ENCODE measurements at places on chromosomes 11 and 22.
A peak's percentile ranks its signal among the peaks of the same experiment; 100 is the strongest.

DNA sequence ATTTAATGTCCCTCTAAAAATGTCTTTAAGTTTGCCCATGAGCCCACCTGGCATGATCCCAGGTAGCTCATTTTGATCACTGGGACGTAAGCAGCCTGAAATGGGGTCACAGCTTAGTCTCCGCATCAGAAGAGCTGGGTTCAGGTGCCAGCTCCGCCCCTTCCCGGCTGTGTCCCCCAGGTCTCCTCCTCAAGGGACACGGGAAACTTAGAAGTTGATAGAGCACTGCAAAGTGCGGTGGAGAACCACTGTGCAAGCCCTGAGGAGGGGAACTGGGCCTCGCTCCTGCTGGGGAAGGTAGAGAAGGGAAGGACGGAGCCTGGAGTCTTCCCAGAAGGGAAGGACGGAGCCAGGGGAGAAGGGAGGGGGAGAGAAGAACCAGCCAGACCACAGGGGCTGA is 7.7 kb downstream of the TOM1 start:
- DNase-seq: no peak

GRCh38 chr22:37020192-37020479 is 594 bp downstream of the MPST start:
- DNase-seq: peak; percentile 44

DNA sequence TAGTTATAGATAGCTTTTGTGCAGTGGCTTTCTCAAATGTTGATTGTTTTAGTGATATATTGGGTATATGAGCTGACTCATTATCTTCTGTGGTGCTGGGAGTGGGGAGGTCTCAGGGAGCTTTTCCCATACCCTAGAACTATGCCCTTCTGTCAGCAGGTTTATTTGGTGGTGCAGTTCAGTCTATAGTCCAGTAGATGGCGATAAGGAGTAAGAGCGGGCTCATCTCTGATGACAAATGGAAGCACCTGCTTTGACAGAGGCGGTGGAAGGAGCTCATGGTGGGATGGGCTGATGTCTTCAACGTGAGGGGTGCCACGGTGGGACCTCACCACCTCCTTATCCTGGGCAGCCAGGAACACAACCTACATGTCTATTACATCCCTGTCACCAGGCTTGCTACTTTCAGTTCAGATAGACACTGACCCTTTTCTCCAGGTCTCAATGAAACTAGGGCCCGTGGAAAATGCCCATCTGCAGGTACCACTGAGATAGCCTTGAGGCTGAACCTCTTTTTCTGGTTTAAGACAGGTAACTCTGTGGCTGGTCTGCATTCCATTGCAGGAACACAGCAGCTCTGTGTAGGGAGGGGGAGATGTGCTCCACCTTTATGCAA is 13.0 kb upstream of the OR6A2 start:
- peak; percentile 64 for DNase-seq

GRCh38 chr11:74535371-74536160 is 42.0 kb upstream of the LIPT2 start:
- DNase-seq: no peak

- no peak for DNase-seq
Observed at GRCh38 chr11:95923439-95923727, 524 bp downstream of the MTMR2 start.

DNA sequence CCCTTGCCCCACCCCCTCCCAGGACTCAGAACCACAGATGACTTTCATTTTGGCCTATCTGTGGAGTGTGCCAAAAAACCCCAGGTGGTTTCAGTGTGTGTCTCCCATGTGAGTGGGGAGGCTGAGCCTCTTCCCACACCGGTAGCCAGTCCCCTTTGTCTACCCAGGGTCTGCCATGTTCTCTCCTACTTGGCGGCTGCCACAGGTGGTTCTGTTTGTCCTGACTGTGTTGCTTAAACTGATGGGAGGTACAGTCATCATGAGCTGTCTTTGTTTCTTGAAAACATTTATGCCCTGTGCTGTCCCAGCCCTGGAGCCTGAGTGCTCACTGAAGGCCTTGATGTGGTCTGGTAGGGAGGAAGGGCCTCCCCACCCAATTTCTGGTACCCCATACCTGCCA is 39.7 kb upstream of the SUSD2 start:
- no peak for DNase-seq

- DNase-seq: no peak
Observed at GRCh38 chr22:28808716-28809355, 8.5 kb upstream of the XBP1 start.

- peak; percentile 60 for DNase-seq
Observed at GRCh38 chr11:6415797-6416196, 3.1 kb downstream of the APBB1 start.

- no peak for DNase-seq
Observed at GRCh38 chr11:13859892-13860291, 102.6 kb upstream of the SPON1 start.

GRCh38 chr22:50267591-50268390 is 2.4 kb downstream of the MAPK11 start:
- DNase-seq: peak; percentile 56

DNA sequence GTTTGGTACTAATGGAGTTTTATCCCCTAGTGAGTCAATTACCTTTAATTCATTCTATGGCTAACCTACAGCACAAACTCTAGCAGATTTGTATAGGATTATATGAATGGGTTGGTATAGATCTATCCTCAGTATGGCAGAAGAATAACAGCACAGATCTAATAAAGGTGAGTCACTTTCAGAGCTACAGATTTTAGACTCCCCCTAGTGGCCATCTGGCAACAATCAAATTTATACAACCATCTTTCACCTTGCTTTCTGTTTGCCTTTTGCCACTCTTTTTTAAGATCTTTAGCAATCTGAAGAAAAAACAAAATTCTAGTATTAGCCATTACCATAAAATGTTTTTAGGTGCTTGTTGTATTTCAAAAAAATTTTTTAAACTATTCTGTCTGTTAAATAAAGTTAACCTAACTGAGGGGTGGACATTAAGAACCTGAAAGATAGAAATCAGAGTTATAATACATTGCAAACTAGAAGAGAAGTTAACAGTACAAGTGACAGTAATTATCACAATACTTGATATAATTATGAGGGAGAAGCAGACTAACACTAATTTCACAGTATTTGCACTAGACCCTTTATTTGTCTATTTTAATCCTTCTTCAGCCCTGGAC is 25.8 kb downstream of the DDIAS start:
- DNase-seq: peak; percentile 80

- DNase-seq: no peak
Observed at GRCh38 chr11:33656768-33657167, 43.9 kb downstream of the C11orf91 start.

DNA sequence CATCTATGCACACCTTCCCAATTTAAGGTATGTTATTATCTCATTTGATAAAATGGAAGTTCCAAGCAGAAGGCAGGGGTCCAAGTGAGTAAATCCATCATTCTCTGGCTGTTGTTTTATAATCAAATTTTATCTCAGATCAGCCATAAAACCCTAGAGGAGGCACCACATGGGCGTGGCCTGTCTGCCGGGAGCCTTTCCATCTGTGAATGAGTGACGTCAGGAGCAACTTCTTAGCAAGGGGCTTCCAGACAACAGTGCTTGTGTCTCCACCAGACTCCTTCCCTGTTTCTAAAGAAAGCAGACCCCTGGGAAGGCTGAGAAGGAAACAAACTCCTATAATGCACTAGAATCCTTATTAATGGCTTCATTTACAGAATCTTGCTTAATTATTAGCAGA is 13.5 kb downstream of the SEZ6L start:
- DNase-seq: no peak

DNA sequence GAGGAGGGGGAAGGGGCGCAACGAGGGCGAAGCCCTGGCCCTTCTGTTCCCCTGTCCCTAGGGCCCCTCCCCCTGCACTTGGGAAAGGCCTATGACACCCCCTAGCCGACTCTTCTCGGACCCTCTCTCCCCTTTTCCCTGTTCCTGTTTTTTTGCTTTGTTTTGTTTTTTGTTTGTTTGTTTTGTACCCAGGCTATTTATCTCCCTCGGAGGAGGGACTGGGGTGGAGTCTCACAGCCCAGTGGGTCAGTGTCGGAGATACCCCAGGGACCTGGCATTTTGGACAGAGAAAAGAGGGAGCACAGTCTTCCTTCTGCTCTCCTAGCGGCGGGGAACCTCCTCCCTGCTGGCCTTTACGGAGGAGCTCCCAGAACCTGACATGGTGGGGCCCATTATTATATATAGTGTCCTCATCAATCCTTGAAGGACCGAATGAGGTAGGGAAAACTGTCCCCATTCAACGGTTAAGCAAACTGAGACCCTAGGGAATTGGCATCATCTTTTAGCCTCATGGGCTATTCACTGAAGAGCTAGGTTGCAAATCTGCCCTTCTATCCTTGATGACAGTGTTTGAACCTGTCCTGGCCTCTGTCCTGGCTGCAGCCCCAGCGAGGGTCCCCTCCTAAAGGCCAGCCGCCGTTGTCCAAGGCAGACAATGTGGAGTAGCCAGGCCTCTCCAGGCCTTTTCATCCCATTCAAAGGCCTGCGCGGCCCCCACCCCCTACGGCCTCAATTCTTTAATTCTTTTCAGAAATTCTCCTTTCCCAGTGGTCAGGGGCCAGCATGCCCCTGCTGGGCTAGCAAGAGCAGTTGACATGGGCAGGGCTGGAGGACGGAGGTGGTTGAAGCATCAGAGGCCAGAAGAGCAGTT is 911 bp downstream of the EMID1 start:
- DNase-seq: no peak

DNA sequence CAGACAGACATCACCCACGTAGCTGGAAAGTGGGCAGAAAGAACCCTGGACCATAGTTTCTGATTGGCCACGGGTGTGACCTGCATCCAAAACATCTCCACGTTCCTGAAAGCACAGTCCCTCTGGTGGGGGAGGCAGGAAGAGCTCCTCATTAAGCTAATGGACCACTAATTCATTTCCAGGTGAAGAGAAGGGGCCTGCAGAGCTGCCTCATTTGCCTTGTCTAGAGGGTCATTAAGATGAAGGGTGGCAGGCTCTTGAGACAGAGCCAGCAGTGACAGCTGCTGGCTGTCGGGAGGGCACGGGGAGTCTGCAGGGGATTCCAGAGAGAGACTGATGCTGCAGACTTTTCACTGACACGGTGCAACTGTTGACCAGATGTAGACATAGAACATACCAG is 149.6 kb upstream of the OPCML start:
- no peak for DNase-seq

- DNase-seq: no peak
Observed at GRCh38 chr11:131219646-131220045, 150.8 kb upstream of the NTM start.

DNA sequence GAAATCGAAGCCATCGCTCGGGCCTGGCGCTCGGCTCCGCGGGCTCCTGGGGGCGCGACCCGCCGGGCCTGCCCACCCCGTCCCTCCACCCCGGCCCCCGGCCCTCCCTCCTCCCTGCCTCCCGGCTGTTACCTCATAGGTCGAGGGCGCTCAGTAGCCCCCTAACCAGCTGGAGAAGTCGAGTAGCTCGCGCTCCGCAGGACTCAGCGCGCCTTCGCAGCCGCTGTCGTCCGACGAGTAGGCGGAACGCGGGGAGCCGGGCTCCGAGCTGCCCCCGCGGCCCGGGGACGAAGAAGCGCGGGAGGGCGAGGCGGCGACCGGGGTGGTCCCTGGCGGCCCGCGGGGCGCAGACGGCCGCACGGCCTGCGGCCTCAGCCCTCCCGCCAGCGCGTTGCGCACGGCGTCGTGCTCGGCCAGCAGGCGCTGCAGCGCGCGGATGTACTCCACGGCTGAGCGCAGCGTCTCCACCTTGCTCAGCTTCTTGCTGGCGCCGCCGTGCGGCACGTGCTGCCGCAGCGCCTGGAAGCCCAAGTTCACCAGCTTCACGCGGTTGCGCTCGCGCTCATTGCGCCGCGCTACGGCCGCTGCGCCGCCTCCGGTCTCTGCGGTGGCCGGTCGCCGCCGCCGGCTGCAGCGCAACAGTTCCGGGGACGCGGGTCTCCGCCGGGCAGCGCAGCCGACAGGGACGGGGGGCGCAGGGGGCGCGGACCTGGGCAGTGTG is 627 bp downstream of the ASCL2 start:
- peak; percentile 72 for DNase-seq

GRCh38 chr11:57341250-57341808 is 3.2 kb downstream of the P2RX3 start:
- no peak for DNase-seq

DNA sequence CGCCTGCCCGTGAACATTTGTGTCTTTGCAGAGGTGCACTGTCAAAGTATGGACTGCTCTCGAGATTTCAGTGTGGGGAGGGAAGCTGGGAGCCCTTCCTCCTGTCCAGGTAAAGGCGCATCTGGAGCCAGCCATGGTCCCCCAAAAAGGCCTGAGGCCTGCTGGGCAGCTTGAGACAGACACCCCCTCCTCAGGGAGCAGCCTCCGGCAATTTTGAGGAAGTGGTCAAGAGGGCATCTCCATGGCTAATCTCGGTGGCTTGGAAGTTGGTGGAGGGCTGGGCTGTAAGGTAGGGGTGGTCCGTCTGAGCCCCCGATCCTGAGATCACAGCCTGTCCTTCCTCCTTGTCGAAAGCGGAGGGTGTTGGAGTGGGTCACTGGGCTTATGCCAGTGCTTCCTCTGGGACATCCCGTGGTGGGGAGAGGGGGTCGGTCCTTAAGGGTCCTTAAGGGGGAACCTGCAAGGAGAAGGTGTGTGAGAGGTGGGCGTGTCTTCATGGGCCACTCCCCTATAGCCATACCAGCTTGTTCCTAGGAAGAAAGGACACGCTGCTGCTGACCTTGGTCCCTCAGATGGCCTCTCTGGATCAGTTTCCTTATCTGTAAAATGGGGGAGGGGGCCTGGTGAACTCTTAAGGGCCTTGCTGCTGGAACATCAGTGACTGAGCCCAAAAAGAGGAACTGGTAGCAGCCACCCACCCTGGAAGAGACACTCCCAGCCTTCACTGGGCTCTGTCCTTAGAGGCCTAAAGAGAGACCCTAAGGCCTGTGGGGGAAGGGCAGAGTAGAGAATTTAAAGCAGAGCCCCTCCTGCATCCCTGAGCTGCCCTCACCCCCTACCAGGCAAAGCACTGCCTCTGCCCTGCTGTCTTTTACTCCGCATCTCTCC is 2.6 kb downstream of the KCNC1 start:
- DNase-seq: no peak

DNA sequence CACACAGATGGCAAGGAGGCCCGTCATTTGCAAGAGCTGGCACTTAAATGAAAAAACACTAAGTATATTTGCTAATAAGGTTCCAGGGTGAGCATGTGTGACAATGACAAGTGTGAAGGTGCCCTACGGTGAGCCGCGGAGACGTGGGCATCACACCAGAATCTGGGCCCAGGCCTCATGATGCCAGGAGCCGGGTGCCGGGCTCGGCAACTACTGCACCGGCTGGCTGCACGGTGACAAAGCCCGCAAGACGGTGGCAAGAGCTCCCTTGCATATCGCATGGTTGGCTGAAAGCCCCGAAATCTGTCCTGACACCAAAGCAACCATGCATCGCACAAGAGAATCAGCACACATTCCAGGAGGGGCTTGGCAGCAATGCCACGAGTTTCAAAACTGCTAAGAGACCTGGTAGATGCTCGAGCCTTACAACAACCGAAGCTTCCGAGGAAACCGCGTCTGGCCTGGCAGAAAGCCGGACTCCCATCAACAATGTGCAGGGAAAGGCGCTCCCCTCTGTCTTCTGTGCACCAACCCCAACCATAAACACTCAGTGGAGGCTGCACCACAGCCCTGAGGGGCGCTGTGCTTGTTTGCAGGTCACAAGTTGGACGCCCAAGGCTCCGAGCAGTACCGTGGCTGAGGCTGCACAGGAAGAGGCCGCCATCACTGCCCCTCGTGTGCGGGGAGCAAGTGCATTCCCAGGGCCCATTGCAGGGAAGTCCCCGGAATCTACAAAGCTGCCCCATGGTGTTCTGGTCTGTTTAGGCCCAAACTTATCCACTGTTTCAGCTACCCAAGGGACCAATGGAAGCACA is 339.7 kb downstream of the CTTN start:
- no peak for DNase-seq

Measured in suppressor macrophage (primary cell).